Muscle of back (tissue), 13 donors: ENCODE measurements at places on chromosomes 4 and X.

DNA sequence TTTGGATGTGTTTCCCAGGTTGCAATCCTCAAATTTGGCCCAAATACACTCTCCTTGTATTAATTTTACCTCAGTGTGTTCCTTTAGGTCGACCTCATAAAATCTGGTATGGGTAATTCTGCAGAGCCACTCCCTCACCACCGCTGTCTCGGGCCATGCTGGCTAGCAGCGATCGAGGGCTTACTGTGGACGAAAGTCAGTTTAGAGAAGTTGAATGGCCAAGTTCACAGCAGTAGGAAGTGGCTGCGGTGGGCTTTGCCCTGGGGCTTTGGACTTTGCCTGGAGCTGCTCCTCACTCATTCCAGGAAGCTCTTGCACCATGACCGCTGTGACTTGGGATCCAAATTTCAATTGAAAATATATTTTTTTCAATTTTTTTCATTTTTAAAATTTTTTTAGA lies 19.6 kb downstream of the TMEM187 start:
- no peak for DNase-seq

DNA sequence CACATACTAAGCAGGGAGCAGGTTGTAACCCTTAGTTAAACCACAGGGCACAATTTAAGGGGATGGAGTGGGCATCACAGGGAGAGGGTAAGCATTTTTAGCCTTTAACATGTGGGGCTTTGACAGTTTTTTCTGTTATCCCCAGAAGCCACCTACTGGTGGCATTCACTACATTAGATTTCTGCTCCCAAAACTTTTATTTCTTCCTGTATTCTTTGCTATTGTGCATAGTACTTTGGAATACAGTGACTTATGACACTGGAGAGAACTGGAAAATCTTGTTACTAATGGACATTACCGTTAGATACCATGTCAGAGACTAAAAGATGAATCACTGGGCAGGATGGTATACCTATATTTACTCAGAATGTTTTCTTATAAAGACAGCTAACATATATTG lies 7.3 kb downstream of the TRIM75 start:
- no peak for DNase-seq

DNA sequence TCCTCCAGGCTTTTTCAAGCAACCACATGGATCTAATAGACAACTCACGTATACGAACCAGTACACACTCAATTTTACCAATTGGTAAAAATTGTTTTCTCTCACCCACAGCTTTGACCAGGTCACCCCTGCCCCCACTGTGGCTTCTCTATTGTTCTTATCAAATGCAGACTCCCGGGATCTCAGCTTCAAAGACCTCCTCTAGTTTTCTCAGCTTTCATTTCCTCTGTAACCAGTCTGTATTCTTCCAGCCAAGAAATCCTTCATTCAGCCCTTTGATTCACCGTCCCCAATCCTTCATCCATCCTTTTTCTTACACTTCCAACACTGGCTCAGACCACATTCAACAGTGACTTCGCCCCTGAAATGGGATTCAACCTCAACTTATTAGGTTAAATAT lies 120.7 kb downstream of the CORIN start:
- DNase-seq = no peak

GRCh38 chr4:153798420-153798819 lies 9.5 kb upstream of the SFRP2 start:
- DNase-seq = no peak

DNA sequence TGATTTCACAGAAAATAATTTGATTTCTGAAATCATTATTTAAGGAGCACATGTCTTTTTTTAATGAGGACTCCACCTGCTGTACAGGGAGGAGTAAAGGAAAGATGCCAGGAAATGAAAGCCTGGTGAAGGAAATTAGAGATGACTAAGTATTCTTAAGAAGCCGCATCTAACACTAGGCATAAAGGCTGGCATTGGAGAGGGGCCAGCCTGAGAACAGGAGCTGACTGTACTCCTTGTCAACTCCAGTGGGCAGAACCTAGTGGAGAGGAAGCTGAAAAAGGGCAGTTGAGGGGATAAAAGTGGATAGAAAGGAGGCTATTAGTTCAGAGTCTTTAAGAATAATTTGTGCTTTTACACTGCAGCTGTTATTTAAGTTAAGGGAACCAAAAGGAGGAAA lies 393.0 kb downstream of the PPP1R2C start:
- DNase-seq = no peak

- DNase-seq = no peak
These were observed 442.1 kb downstream of the CENPC start for GRCh38 chr4:67103001-67103747.

DNA sequence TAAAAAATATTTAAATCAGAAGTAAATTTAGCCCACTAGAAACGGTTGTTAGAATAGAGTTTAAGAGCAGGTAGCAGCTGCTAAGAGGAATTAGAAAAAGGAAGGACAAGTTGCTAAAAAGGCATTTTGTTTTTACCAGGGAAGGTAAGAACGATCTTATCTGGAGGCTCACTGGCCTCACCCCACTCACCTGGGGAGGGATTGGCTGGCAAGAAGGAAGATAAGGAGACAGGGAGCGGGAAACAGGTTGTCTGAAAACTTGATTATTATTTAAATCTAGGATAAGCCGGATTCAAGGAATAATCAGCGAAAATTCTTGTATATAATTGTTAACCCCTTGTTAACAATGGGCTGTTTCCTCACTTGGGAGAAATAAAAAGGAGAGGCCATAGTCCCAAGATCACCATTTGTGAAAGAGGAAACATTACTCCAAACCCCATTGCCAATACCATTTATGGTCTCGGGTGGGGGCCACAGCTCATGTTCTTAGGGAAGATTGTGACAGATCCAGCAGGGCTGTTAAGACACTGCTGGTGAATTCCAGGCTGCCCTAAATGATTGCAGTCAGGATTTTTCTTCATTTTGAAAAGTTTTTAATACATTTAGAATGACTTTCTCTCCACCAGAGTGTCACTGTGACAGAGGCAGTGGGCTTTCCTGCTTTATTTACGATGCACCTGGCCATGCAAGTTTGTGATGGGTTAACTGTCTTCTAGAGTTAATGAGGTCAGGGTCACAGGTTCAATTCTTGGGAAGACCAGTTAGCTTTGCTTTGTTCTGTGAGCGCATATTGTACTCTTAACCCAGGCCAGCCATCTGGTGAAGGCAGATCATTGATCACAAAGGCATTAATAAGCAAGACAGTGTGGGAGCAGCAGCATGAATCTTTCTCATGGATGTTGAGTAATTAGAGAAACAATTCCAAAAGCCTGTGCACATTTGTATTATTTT lies 106.6 kb downstream of the CEP135 start:
- DNase-seq = no peak

DNA sequence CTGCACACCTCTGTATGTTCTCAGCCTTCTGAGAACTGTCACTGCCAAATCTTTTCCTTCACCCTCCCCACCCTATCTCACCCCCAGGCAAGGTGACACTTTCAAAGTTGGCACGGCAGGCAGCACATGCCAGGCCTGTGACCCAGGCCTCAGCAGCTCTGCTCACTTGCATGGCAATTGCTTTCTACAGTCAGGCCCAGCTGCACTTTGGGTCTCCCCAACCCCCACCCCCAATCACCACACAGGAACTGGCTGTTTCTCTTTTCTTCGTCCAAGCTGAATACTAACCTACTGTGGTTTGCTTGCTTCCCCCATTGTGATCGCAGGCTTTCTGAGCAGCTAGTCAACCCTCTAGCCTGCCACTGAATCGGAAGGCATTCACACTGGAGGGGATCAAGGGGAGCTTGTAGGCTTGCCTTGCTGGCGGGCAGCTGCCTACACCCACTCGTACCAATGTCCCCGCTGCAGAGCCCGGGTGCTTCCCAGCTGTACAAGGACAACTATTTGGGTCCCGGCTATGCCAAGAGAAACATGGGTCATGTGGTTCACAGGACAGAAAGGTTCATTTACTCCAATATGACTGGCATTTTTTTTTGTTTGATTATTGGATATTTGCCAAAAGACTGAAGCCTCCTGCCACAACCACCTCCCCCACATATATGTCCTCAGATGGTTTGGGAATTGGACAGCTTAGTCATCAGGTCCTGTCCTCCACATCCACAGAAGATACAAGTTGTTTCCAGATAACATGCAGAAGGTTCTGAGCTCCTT lies 28.1 kb downstream of the SLC25A43 start:
- peak; percentile 8 for DNase-seq

DNA sequence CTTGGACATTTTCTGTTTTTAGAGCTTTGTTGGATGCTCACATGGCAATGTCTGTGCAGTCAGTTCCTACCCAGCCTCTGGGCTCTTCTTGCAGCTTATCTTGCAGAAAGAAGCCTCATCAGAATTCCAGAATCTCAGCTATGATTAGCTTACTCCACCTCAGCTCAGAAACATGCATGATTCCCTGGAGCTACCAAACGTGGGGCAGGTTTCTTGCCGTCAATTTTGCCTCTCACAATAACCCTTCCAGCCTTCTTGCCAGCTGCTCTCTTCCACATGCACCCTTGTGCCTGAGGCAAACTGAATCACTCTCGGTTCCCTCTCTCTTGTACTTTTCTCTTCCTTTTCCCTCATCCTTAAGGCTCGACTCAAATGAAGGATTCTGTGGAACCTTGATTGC lies 141.4 kb downstream of the PTTG2 start:
- DNase-seq = no peak

DNA sequence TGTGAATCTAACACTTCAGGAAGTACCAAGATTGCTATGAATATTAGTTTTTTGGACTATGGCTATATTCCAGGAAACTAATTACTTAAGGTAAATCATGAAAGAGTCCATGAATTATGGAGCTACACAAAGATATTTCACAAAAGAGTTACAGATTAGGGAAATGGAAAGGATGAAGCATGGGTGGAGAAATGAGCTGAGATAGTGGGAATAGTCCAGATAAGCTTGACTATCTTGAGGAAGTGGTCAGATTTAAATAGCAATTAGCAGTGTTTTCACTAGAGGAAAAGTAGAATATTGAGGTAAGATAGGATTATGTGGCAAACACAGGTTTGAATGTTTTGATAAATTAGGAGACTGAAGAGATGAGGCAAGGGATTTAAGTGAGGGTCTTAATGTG lies 42.1 kb upstream of the C1GALT1C1 start:
- DNase-seq = no peak

GRCh38 chr4:3437582-3437936 lies 4.2 kb upstream of the HGFAC start:
- DNase-seq = no peak

GRCh38 chr4:31080887-31081286 lies 360.7 kb downstream of the PCDH7 start:
- DNase-seq = no peak

DNA sequence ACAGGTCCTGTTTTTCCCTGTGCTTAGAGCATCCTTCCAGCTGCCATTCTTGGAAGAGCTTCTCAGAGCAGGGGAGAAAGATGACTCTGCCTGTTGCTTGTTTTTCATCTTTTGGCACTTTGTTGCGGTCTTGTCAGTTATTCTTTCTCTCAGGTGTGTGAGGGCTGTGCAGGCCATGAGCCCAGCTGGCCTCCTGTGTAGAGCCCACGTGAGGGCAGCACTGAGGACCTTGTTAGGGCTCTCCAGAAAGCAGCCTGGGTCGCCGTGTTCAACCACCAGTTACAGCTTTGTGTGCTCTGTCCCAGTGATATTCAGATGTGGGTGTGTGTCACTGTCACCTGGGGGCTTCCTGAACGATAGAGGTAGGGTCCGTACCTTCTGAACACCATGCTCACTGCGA lies 52.8 kb downstream of the NOP14 start:
- no peak for DNase-seq

GRCh38 chr4:52551487-52551886 lies 107.6 kb downstream of the USP46 start:
- DNase-seq = no peak

- DNase-seq = no peak
These were observed 125.1 kb downstream of the NSUN7 start for GRCh38 chr4:40874901-40875300.

DNA sequence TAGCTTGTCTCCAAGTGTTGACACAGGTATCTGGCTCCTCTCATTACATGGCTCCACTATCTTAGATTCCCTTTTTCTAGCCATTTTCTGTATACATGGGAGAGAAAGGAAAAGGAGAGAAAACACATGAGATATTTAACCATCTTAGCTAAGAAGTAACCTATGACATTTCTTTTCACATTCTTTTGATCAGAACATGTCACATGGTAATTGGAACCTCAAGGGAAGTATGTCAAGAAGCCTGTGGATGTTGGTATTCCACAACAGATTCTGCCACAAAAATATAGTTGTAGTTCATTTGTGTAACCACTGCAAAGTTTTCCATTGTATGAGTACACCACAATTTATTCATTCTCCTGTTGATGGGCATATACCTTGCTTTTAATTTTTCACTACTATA lies 18.7 kb upstream of the GABRB1 start:
- no peak for DNase-seq

GRCh38 chr4:108395786-108396185 lies 224.6 kb upstream of the RPL34 start:
- DNase-seq = no peak

GRCh38 chr4:182369211-182369610 lies 126.0 kb downstream of the TENM3 start:
- DNase-seq = no peak

GRCh38 chr4:54687887-54688841 lies 30.4 kb downstream of the KIT start:
- no peak for DNase-seq

DNA sequence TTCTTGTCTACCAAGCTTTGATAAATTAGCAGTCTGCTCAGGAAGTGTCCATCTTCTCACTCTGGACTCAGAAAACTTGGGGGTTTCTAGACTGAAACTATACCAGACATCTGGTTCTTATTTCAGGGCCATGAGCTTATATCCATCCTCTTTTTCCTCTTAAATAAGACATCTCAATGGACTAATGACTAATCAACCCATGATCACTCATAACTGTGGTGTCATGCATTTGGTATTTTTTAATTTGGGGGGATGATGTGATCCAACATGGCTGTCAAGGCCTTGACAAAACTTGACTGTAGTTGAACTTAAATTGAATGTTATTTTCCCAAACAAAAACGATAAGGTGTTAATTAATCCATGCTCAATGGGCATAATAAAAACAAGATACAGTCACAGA lies 87.8 kb downstream of the GPRASP3 start:
- DNase-seq = no peak

GRCh38 chr4:20724915-20725314 lies 24.7 kb downstream of the PACRGL start:
- DNase-seq = no peak

DNA sequence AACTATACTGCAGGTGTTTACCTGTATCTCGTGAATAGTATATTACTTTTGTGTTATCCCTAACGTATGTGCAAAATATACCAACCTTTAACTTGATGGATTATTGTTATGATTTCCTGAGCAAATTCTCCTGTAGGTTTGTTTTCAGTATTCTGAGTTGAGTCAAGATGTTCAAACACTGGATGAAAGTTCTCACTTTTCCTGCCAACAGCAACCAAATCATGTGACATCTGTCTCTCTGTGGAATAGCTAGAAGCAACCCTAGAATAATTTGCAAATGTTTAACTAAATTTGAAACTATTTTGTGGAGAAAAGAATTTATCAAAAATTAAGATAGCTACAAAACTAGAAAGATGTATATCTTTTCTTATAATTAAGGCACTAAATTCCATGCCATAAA lies 35.6 kb downstream of the BCLAF3 start:
- no peak for DNase-seq
